Activated CD8-positive, alpha-beta T cell treated with anti-CD3 and anti-CD28 coated beads for 36 hours (primary cell): ENCODE measurements at places on chromosomes 5 and 9. TPM values are rescaled to one million over a fixed set of nuclear protein-coding genes. Genes with fewer than 3 reads are reported as not detected.

Gene MLANA
- total RNA-seq: not detected

- H3K4me3 ChIP-seq: no peak overlapping the region
- no peak for DNase-seq
- H3K4me1 ChIP-seq: no peaks in the 10 kb centered on the region
- H3K36me3 ChIP-seq: no peaks in the 10 kb centered on the region
These were observed 41.1 kb upstream of the ICE1 start for GRCh38 chr5:5381310-5381913.

Gene IFNK
- total RNA-seq: not detected

DNA sequence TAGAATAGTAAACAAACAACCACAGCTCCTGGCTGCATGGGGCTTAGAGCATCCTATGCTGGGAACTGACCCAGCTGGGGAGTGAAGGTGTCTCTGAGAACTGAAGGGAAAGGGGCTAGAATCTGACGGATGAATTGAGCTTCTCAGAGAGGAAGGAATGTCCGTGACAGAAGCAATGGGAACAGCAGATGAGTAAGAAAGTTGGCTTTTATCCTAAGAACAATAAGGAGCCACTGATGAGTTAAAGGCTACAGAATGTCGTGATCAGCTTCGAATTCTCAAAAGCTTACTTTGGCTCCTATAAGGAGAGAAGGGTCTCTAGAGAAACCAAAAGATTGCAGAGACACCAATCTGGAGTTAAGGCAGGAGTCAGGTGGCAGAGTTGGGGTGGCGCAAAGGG lies 52.6 kb downstream of the EBF1 start:
- H3K4me1 ChIP-seq: peaks cover 5% of the 10 kb centered on the region
- no peaks in the 10 kb centered on the region for H3K36me3 ChIP-seq
- H3K27ac ChIP-seq: no peak overlapping the region

Gene CD72
- total RNA-seq: 13.1 TPM

GRCh38 chr5:160357394-160357793 lies 13.0 kb downstream of the C1QTNF2 start:
- H3K36me3 ChIP-seq: no peaks in the 10 kb centered on the region
- no peaks in the 10 kb centered on the region for H3K27me3 ChIP-seq

DNA sequence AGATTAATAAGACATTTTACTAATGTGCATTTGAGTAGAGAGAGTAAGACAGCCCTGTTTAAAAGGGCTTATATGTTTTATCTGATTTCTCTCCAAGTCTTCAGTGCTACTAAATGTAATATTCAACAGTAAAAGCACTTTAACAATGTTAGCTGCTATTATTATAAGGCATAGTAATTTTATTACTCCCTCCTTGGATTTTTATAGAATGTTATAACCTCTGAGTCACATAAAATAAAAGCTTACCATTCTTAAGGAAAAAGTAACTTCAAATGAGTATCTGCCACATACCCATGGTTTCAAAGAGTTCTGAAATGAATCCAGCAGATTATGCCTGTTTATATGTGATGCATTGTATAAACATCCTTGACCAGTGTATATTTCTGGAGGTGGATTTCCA lies 19.0 kb downstream of the SPDL1 start:
- no peak overlapping the region for H3K4me3 ChIP-seq
- peaks cover 46% of the 10 kb centered on the region for H3K36me3 ChIP-seq
- H3K27me3 ChIP-seq: no peaks in the 10 kb centered on the region
- H3K27ac ChIP-seq: no peak overlapping the region

DNA sequence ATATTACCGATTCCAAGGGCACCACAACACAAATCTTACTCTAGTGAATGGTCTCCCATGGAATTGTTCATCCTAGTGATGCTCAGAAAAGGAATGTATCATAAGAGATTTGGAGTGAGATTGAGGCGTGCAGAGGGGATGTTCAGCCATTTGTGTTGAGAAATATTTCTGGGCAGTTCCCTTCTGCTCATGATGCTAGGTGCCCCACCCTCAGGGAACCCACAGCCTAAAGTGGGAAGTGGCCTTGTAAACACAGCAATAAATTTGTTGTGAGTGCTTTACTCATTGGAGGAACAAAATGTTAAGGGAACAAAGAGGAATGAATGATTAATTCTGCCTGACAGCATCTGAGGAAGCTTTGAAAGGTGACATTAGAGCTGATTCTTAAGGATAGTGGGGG lies 129.9 kb downstream of the TLE4 start:
- H3K36me3 ChIP-seq: peaks cover 13% of the 10 kb centered on the region
- H3K27ac ChIP-seq: no peak overlapping the region
- no peak for DNase-seq
- no peak overlapping the region for H3K4me3 ChIP-seq

- no peaks in the 10 kb centered on the region for H3K36me3 ChIP-seq
- no peaks in the 10 kb centered on the region for H3K27me3 ChIP-seq
- peak overlapping the region; percentile 92 for H3K27ac ChIP-seq
- DNase-seq: peak; percentile 76
- peaks cover 46% of the 10 kb centered on the region for H3K4me1 ChIP-seq
These were observed 185.9 kb upstream of the RASA1 start for GRCh38 chr5:87081511-87082372.

GRCh38 chr9:71744754-71745521 lies 23.4 kb downstream of the CEMIP2 start:
- H3K36me3 ChIP-seq: peaks cover 68% of the 10 kb centered on the region
- DNase-seq: no peak
- H3K27ac ChIP-seq: no peak overlapping the region
- H3K4me1 ChIP-seq: peaks cover 22% of the 10 kb centered on the region
- no peak overlapping the region for H3K4me3 ChIP-seq

DNA sequence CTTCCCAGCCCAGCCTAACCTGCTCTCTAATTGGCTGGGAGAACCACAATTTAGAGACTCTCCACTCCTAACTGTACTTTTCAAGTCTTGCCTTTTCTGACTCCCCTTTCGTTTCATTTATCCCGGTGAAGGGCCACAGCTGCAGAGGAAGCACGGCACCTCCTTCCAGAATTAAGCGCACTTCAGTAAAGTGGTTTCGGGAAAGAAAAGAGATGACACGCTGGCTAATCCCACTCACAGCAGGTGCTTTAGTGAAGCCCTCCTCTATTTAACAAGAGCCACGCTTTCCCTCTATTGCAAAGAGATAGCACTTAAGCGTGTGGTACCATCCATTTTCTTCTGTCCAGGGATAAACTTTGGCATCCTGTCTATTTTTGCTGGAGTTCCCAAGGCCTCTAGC lies 4.8 kb downstream of the DNAH5 start:
- no peaks in the 10 kb centered on the region for H3K36me3 ChIP-seq
- H3K4me3 ChIP-seq: no peak overlapping the region
- no peak for DNase-seq
- H3K27me3 ChIP-seq: no peaks in the 10 kb centered on the region
- no peaks in the 10 kb centered on the region for H3K4me1 ChIP-seq
- H3K27ac ChIP-seq: no peak overlapping the region

GRCh38 chr5:137610598-137610997 lies 111.5 kb upstream of the SPOCK1 start:
- peaks cover 7% of the 10 kb centered on the region for H3K4me1 ChIP-seq
- no peak overlapping the region for H3K4me3 ChIP-seq
- no peak for DNase-seq
- H3K36me3 ChIP-seq: no peaks in the 10 kb centered on the region
- H3K27me3 ChIP-seq: peaks cover 6% of the 10 kb centered on the region
- H3K27ac ChIP-seq: no peak overlapping the region

DNA sequence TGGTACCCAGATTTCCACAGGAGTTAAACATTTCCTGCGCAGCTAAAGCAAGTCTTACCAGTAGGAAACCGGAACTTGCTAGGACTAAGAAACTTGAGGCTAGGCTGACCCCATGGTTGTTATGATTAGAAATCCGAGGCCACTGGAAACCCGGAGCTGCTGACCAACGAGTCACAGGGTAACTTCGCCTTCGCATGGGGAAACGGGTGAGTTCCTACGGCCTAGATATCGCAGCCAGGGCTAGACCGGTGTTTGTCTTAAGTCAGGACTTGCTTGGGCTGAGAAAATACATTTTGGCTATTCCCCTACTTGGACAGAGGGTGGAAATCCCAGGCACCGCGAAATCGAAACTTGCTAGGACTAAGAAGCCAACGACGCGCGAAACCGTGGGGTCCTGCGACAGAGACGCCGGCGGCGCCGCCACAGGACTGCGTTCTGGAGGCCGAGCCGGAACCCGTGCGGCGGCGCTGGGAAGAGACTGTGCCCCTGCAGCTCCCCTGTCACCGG lies 1.6 kb upstream of the ANXA2R start:
- H3K27ac ChIP-seq: peak overlapping the region; percentile 98
- peaks cover 13% of the 10 kb centered on the region for H3K36me3 ChIP-seq
- H3K4me1 ChIP-seq: peaks cover 36% of the 10 kb centered on the region
- H3K27me3 ChIP-seq: no peaks in the 10 kb centered on the region

DNA sequence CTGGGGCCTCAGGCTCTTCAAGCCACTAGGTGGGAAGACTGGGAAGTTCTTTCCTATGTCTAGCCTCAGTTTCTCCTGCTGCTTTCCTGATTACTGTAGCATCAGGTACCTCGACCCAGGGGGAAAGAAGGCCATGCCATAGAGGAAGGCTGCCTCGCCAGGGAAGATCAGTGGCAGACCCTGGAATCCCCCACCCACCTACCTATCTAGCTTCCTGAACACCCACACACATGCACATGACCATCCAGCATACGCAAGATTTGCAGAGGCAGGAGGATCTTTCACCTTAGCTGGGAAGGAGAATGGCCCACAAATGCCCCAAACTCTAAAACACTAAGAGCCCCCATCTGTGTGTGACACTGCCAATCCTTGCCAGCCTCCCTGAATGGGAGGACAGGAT lies 8.0 kb downstream of the NR5A1 start:
- peak; percentile 28 for DNase-seq
- no peak overlapping the region for H3K4me3 ChIP-seq
- peaks cover 41% of the 10 kb centered on the region for H3K4me1 ChIP-seq
- H3K36me3 ChIP-seq: no peaks in the 10 kb centered on the region
- no peak overlapping the region for H3K27ac ChIP-seq

Gene PPWD1
- total RNA-seq: 37.8 TPM

- peaks cover 24% of the 10 kb centered on the region for H3K36me3 ChIP-seq
- H3K4me3 ChIP-seq: peak overlapping the region; percentile 92
- H3K27me3 ChIP-seq: no peaks in the 10 kb centered on the region
These were observed 974 bp downstream of the C9orf40 start for GRCh38 chr9:74951725-74952151.

DNA sequence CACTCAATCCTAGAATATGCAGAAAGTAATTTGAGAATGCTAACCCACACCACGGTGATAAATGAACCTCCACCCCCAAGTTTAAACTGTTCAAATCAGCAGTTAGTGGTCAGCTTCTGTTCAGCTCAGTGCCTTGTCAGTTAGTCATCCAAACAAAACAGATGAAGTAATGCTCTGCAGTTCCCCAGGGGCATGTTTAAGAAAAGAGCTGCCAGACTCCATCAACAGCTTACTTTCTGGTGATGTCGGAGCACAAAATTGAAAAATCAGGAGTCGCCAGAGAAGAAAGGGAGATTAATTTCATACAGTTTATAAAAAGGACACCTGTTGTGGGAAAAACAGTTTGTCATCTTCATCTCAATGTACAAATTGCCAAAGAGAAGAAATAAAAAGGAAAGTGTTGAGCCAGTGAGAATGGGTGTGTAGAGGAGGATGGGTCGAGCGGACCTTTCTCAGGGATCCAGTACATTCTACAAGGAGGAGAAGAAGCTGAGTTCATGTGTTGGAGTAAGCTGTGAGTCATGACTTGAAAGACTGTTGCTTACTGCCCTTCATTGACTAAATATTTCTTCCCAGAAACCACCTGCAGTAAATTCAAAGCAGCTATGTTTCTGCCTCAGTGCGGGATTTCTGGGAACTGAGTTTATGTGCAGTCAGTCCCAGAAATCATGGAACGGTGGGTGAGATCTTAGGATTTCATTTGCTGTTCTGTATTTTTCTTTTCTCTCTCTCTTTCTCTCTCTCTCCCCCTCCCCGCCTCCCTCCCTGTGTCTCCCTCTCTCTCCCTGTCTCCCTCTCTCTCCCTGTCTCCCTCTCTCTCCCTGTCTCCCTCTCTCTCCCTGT lies 13.7 kb downstream of the TRIO start:
- no peaks in the 10 kb centered on the region for H3K36me3 ChIP-seq
- DNase-seq: no peak
- no peak overlapping the region for H3K4me3 ChIP-seq
- peaks cover 6% of the 10 kb centered on the region for H3K4me1 ChIP-seq
- no peak overlapping the region for H3K27ac ChIP-seq

Gene PDE8B
- not detected for total RNA-seq

GRCh38 chr9:133071484-133072150 lies 9.8 kb downstream of the CEL start:
- H3K36me3 ChIP-seq: peaks cover 4% of the 10 kb centered on the region
- no peaks in the 10 kb centered on the region for H3K4me1 ChIP-seq
- H3K27me3 ChIP-seq: no peaks in the 10 kb centered on the region
- no peak overlapping the region for H3K4me3 ChIP-seq
- H3K27ac ChIP-seq: no peak overlapping the region

DNA sequence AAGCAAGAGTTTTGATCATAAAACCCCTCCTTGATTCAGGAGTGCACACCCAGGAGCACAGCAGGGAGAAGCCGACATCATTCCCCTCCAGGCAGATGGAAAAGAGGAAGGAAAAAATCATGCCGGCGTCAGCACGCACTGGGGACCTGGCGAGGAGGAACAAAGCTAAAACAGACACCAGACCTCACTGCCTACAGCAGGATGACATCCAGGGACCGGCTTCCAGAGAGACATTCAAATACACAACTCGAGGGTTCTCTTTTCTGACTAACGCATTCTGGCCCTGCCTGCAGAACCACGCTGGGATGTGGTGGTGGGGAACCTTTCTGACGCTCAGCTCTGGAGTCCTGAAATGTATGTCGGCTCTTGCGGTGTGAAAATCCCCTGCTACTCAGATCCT lies 2.7 kb downstream of the UBAC1 start:
- peaks cover 28% of the 10 kb centered on the region for H3K4me1 ChIP-seq
- peaks cover 6% of the 10 kb centered on the region for H3K36me3 ChIP-seq
- no peak overlapping the region for H3K27ac ChIP-seq

GRCh38 chr5:31359839-31360238 lies 166.4 kb downstream of the CDH6 start:
- H3K27me3 ChIP-seq: peaks cover 7% of the 10 kb centered on the region
- H3K36me3 ChIP-seq: no peaks in the 10 kb centered on the region
- no peaks in the 10 kb centered on the region for H3K4me1 ChIP-seq
- H3K27ac ChIP-seq: no peak overlapping the region

Gene CTNND2
- total RNA-seq: not detected

DNA sequence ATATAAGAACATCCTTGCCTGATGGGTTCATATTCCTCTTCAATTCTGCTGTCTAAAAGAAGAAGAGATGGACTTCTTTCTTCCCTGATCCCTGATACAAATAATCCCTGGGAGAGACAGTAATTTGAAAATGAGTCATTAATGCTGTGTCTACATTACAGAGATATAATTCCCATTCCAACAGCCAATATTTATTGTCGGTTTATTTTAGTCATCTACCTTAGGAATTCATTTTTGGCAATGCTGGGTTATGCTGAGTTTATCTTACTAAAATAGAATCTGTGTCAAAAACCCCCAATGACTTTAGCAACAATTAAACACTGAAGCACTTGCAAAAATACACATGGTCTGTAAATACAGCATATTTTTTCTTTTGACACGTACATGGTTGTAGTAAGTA lies 23.9 kb downstream of the ZNF474 start:
- no peaks in the 10 kb centered on the region for H3K27me3 ChIP-seq
- no peaks in the 10 kb centered on the region for H3K36me3 ChIP-seq
- no peak overlapping the region for H3K4me3 ChIP-seq

- peaks cover 47% of the 10 kb centered on the region for H3K27me3 ChIP-seq
- no peak for DNase-seq
- H3K4me1 ChIP-seq: peaks cover 28% of the 10 kb centered on the region
- H3K4me3 ChIP-seq: no peak overlapping the region
These were observed 54.8 kb upstream of the NKD2 start for GRCh38 chr5:953535-954449.

- H3K36me3 ChIP-seq: no peaks in the 10 kb centered on the region
- H3K27me3 ChIP-seq: no peaks in the 10 kb centered on the region
- no peak for DNase-seq
- no peak overlapping the region for H3K27ac ChIP-seq
- no peaks in the 10 kb centered on the region for H3K4me1 ChIP-seq
- no peak overlapping the region for H3K4me3 ChIP-seq
These were observed 435.7 kb downstream of the SH3GL2 start for GRCh38 chr9:18014556-18014955.
